ENCODE measurements at places on chromosomes 12 and 14.

GRCh38 chr14:82445810-82446570, 912.3 kb upstream of the SEL1L start:
- DNase-seq: no peak

- DNase-seq: no peak
These were observed 69.5 kb upstream of the HECTD1 start for GRCh38 chr14:31277085-31277484.

GRCh38 chr12:128687851-128688250, 135.9 kb downstream of the SLC15A4 start:
- no peak for DNase-seq

DNA sequence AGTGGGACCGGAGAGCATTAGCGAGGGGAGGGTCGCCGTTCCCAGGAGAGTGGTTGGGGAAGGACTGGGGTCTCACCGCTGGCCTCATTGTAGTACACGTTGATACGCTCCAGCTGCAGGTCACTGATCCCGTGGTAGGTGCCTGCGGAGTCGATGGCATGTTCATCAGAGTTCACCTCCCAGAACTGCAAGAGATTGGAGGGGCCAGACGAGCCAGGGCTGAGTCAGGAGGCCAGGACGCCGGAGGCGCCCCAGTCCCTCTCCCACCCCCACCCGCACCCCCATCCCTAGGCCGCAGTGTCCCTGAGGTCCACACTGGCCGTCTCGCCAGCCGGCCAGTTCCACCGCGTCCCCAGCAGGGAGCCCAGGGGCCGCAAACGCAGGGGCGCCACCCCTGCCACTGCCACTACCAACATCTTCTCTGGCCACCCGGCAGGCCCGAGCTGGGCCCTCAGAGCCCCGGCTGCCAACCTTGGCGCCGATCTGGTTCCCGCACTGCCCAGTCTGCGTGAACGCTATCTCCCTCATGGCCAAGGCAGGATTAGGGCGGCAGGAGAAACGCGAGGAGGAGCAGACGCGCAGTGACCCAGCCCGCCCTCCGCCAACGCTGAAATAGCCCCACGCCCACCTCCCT, 144.2 kb downstream of the ALG10 start:
- no peak for DNase-seq

GRCh38 chr12:28958553-28959195, 190.4 kb upstream of the FAR2 start:
- no peak for DNase-seq

DNA sequence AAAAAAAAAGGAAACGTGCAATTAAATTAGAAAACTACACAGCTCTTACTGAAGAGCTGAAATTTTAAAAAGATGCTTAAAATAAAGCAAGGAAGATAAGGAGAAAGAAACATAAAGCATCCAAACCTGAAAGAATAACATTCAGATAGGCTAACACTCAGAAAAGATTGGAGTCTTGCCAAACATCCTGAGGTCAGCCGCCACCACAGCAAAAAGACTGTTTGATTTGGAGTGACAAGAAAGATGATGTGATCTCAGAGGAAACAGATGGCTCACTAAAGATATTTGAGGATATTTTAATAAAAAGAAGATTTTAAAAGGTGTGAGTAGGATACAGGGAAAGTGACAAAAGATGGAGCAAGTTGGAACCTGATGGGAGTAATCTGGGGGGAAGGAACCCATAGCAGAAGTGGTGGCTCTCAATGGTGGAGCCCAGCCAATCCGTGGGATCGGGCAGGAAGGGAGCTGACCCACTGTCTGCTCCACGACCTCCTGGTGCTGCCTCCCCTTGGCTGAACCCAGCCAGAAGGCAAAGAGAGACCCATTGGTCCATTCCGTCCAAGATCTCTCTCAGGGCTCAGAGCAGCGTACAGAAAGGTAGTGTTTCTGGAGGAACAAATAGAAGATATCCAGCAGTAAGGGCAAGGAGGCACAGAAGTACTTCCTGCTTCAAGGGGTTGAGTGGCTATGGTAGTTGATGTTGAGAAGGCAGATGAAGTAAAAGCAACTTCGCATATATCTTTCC, 469.6 kb downstream of the RGS6 start:
- DNase-seq: peak; percentile 86

- no peak for DNase-seq
These were observed 617 bp upstream of the MGP start for GRCh38 chr12:14886271-14886670.

- DNase-seq: no peak
These were observed 151.5 kb upstream of the PARP11 start for GRCh38 chr12:4024701-4025100.

- no peak for DNase-seq
These were observed 26.9 kb downstream of the CRADD start for GRCh38 chr12:93704122-93704521.

- DNase-seq: no peak
These were observed 249.1 kb upstream of the PPFIA2 start for GRCh38 chr12:82008251-82008650.

- no peak for DNase-seq
These were observed 165.3 kb downstream of the DICER1 start for GRCh38 chr14:94992046-94992445.

- no peak for DNase-seq
These were observed 146.1 kb downstream of the TGFB3 start for GRCh38 chr14:75835737-75836136.

DNA sequence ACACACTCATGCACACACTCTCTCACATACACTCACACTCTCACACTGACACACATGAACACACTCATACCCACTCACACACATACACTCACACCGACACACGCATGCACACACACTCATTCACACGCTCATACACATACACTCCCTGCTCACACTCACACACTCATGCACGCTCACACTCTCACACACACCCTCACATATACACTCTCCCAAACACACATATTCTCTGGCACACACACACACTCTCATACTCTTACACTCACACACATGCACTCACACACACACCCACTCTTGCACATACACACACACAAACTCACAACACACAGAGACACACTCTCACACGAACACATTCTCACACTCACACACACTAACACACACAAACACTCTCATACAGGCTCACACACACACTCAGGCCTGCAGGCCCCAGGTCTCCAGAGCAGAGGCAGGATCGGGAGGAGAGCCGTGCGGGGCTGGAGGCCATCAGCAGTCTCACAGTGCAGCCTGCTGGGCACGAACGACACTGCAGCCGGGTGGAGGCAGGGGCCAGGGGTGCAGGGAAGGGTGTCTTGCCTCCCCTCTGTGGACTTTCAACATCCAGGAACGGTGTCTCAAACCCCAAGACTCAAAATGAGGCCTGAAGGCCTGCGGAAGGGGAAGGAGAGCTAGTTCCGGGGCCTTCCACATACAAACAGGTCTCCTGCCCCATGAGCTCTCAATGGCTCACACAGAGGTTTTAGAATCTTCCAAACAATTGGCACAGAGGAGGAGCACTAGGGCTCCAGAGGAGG, 148.7 kb downstream of the ANO2 start:
- peak; percentile 59 for DNase-seq

- no peak for DNase-seq
These were observed 312.2 kb upstream of the ATP2B1 start for GRCh38 chr12:90020881-90021280.

DNA sequence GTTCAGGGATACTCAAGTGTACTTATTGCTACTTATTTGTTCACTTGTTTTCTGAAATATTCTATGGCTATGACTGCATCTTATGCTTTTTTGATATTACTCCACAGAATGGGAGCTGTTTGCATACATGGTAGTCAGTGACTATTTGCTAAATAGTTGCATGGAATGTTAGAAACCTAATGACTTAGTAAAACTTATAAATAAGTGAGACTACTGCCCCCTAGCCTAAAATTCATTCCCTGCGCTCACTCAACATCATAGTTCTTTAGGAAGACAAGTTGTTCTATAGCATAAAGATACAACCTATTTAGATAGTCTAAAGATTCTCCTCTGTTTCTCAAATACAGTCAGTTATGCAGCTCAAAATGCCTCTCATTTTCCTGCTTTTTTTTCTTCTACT, 305.5 kb downstream of the CEP128 start:
- DNase-seq: no peak

DNA sequence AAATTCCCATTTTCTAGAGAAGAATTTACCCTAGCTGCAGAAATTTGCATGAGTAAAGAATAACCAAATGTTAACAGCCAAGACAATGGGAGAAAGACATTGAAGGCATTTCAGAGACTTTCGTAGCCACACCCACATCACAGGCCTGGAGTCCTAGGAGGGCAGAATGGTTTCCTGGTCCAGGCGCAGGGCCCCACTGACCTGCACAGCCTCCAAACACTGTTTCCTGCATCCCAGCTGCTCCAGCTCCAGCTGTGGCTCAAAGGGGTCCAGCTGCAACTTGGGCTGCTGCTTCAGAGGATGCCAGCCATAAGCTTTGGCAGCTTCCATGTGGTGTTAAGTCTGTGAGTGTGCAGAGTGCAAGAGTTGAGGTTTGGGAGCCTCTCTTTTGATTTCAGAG, 6.5 kb upstream of the PRR4 start:
- DNase-seq: no peak

DNA sequence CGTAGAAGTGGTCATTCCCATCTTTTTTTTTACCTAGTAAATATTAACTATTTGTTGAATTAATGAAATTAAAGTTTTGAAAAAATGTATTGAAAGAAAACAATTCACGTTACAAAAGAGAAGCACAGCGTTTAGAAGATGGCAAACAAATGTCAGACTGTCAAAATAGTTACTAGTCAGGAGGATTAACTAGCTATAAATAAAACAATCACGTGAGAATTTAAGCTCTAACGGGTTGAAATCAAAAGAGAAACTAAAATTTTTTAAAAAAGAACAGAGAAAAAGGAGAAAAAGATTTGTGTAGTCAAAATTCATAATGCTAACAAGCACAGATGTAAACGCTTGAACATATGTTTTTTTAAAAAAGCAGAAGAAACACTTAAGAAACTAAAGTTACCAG, 26.4 kb downstream of the DDHD1 start:
- DNase-seq: peak; percentile 8

DNA sequence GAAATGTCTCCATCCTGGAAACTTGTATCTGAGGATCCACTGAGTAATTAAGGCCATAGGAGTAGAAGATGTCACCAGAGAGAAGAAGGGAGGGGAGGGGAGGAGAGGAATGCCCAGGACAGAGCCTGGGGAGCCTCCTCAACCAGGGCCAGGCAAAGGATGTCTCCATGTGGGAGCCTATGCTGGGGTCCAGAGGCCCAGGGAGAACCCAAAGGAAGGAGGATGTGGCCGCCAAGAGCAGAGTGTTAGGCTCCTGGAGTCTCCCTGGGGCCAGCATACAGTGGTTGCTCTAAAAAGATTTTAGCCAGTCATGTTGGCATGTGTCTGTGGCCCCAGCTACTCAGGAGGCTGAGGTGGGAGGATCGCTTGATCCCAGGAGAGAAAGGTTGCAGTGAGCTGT, 92.6 kb downstream of the DICER1 start:
- DNase-seq: no peak

DNA sequence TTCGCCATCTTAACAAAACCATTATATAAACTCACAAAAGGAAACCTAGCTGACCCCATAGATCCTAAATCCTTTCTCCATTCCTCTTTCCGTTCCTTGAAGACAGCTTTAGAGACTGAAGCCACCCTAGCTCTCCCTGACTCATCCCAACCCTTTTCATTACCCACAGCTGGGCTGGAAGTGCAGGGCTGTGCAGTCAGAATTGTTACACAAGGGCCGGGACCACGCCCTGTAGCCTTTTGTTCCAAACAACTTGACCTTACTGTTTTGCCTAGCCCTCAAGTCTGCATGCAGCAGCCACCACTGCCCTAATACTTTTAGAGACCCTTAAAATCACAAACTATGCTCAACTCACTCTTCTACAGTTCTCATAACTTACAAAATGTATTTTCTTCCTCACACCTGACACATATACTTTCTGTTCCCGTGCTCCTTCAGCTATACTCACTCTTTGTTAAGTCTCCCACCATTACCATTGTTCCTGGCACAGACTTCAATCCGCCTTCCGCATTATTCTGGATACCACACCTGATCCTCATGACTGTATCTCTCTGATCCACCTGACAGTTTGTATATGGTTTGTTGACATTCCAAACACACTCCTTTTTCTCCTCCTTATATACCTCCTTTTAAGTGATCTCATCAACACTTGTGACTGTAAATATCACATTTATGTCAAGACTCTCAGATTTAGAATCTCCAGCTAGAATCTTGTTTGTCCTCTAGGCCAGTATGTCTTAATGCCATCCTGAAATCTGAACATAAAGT, 208.7 kb downstream of the KITLG start:
- no peak for DNase-seq

GRCh38 chr12:104220931-104221330, 5.4 kb downstream of the TXNRD1 start:
- DNase-seq: no peak

- DNase-seq: peak; percentile 78
These were observed 370 bp downstream of the HRK start for GRCh38 chr12:116880817-116881324.

- no peak for DNase-seq
These were observed 20.7 kb downstream of the VTI1B start for GRCh38 chr14:67653651-67654280.

GRCh38 chr14:23727566-23728335, 91.6 kb downstream of the DHRS2 start:
- peak; percentile 56 for DNase-seq

- no peak for DNase-seq
These were observed 25.4 kb upstream of the SLC10A1 start for GRCh38 chr14:69822456-69822855.

GRCh38 chr14:28102001-28102400, 664.6 kb upstream of the FOXG1 start:
- no peak for DNase-seq

DNA sequence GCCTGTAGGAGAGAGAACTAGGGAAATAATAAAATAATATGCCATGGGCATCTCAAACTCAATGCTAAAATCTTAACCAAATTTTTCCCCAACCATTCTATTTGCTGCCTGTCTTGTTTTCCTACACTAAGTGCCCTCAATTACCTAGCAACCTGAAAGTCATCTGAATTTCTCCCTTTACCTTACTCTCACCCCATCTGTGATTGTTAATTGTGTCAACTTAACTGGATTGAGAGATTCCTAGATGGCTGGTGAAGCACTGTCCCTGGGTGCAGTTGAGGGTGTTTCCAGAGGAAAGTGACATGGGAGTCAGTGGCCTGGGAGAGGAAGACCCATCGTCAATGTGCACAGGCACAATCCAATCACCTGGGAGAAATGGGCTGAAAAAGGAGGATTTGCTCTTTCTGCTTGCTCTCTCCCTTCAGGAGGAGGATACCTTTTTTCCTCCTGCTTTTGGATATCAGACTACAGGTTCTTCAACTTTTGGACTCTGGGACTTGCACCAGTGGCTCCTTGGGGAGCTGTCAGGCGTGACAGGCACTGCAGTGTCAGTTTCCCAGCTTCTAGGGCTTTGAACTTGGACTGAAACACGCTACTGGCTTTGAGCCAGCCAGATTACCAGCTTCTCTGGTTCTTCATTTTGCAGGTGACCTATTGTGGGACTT, 100.1 kb downstream of the PPP1R12A start:
- no peak for DNase-seq
